ENCODE measurements at places on chromosomes 6 and 20.

- peaks cover 38% of the 10 kb centered on the region for H3K4me1 ChIP-seq
- H3K36me3 ChIP-seq, result no peaks in the 10 kb centered on the region
- peak overlapping the region; percentile 83 for H3K27ac ChIP-seq
- H3K4me3 ChIP-seq, result peak overlapping the region; percentile 49
- DNase-seq, result no peak
These were observed 43.3 kb downstream of the IRAK1BP1 start for GRCh38 chr6:78910591-78911171.

- H3K36me3 ChIP-seq, result no peaks in the 10 kb centered on the region
- no peaks in the 10 kb centered on the region for H3K27me3 ChIP-seq
- no peak overlapping the region for H3K27ac ChIP-seq
- no peak overlapping the region for H3K4me3 ChIP-seq
- DNase-seq, result no peak
- H3K4me1 ChIP-seq, result no peaks in the 10 kb centered on the region
These were observed 171.2 kb upstream of the TSHZ2 start for GRCh38 chr20:52800734-52801627.

DNA sequence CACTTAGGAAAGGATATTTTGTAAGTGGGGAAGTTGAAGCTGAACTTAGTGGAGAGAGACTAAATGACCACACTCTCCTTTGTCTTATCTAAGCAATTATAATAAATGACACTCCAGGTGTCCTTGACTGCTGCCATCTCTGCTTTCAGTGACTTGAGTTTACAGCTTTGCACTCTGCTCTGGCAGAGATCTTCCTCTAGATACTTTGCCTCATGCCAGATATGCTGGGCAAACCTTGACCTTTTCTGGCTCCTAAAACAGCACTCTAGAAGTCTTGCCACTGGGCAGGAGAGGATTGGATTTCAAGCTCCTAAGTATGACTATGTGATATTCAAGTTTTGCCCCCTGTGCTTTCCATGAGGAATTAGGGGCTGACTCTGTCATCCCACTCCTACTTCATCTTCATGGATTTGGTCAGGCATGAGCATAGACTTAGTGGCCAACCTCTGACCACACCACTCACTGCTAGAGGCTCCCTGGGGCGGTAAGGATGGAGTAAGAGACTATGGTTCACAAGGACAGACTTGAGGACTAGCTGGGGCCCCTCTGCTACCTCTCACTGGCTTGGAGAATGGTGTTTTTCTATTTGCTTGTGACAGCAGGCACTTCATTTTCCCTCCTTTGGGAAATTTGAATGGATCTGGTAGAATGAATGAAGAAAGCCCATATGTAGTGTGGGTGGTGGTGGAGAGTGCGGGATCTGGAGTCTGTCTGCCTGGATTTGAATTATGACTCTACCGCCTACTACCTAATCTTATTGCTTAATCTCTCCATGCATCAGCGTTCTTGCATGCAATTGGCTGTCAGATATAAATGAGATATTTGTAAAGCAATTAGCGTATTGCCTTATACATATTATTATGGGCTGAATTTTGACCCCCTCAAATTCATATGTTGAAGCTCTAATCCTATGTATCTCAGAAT is 191.4 kb downstream of the REV3L start:
- no peak overlapping the region for H3K4me3 ChIP-seq
- no peaks in the 10 kb centered on the region for H3K4me1 ChIP-seq
- no peaks in the 10 kb centered on the region for H3K36me3 ChIP-seq
- no peaks in the 10 kb centered on the region for H3K27me3 ChIP-seq
- no peak for DNase-seq
- H3K27ac ChIP-seq, result no peak overlapping the region

- H3K36me3 ChIP-seq, result no peaks in the 10 kb centered on the region
- H3K27ac ChIP-seq, result no peak overlapping the region
- no peak for DNase-seq
- H3K27me3 ChIP-seq, result no peaks in the 10 kb centered on the region
- no peak overlapping the region for H3K4me3 ChIP-seq
- no peaks in the 10 kb centered on the region for H3K4me1 ChIP-seq
These were observed 33.5 kb downstream of the DACT2 start for GRCh38 chr6:168286116-168286515.

DNA sequence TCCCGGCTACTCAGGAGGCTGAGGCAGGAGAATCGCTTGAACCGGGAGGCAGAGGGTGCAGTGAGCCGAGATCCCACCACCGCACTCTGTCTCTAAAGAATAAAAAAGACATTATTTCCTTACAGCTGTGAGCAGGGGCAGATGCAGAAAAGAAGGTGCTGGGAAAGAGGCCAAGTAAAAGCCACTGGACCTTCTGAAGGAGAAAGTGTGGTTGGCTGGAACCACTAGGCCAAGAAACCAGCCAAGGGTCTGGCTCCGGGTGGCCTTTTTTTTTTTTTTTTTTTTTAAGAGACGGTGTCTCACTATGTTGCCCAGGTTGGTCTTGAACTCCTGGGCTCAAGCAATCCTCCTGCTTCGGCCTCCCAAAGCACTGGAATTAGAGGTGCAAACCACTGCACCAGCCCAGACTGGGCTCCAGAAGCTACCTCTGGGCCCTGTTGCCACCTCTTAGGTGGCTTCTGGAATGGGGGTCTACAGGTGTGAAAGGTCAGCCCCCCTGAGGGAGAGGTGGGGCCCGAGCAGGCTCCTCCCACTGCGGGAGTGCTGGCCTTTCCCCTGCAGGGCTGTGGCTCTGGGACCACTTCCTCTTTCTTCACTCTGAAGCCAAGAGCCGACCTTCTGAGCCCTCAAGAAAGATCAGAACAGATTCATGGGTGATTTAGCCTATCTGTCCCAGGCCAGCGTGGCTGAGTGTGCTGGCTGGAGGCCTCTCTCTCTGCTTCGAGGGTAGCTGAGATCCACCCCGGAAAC is at the start of gene FGD2:
Gene FGD2 (plus strand): TSS at position 595 of the 750 bp plus-strand sequence. CDS start 163 bp downstream, outside the sequence.
- peaks cover 10% of the 10 kb centered on the region for H3K4me1 ChIP-seq
- no peaks in the 10 kb centered on the region for H3K36me3 ChIP-seq
- H3K27ac ChIP-seq, result no peak within 1 kb of the TSS
- H3K4me3 ChIP-seq, result peak within 1 kb of the TSS; percentile 12
- DNase-seq, result no peak

DNA sequence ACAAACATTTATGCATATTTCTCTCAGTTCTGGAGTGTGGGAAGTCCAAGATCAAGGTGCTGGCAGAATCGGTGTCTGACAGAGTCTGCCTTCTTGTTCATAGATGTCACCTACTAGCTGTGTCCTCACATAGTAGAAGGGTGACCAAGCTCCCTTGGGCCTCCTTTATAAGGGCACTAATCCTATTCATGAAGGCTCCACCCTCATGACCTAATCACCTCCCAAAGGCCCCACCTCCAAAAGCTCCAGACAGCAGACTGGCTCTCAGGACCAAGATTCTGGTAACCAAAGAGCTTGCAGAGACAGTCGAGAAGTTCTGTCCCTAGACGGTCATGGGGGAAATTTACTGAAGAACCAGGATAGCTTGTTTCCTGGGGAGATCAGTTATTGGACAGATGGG is 139.1 kb downstream of the COL9A1 start:
- H3K4me1 ChIP-seq, result no peaks in the 10 kb centered on the region
- DNase-seq, result no peak
- no peaks in the 10 kb centered on the region for H3K36me3 ChIP-seq
- no peak overlapping the region for H3K27ac ChIP-seq

GRCh38 chr6:71049198-71049770 is 92.4 kb upstream of the B3GAT2 start:
- H3K36me3 ChIP-seq, result no peaks in the 10 kb centered on the region
- H3K27ac ChIP-seq, result no peak overlapping the region
- no peaks in the 10 kb centered on the region for H3K4me1 ChIP-seq
- DNase-seq, result no peak
- no peaks in the 10 kb centered on the region for H3K27me3 ChIP-seq

- peaks cover 19% of the 10 kb centered on the region for H3K4me1 ChIP-seq
- no peaks in the 10 kb centered on the region for H3K27me3 ChIP-seq
- no peaks in the 10 kb centered on the region for H3K36me3 ChIP-seq
- H3K27ac ChIP-seq, result peak overlapping the region; percentile 5
- no peak for DNase-seq
These were observed 1.0 kb downstream of the SCML4 start for GRCh38 chr6:107823047-107823557.

- no peak overlapping the region for H3K27ac ChIP-seq
- no peaks in the 10 kb centered on the region for H3K27me3 ChIP-seq
- DNase-seq, result no peak
- H3K4me3 ChIP-seq, result no peak overlapping the region
- peaks cover 65% of the 10 kb centered on the region for H3K36me3 ChIP-seq
These were observed 30.3 kb downstream of the ZNF318 start for GRCh38 chr6:43339168-43339567.

DNA sequence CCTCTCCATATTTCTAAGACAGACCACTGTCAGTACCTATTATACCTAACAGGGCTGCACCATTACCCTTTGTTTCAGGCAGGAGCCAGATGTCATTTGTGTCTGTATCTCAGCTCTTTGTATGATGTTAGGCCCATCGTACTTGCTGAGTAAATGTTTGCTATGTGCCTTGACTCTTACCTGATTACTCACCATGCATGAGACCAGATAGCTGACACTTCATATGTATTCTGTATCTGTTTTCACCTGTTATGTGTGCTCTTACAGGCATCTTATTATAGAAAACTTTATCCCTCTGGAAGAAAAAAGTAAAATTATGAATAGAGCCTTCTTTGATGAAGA is 31.7 kb upstream of the ASXL1 start:
- no peak for DNase-seq
- H3K4me3 ChIP-seq, result no peak overlapping the region
- H3K27ac ChIP-seq, result no peak overlapping the region
- H3K27me3 ChIP-seq, result no peaks in the 10 kb centered on the region
- no peaks in the 10 kb centered on the region for H3K4me1 ChIP-seq

- no peak overlapping the region for H3K27ac ChIP-seq
- no peaks in the 10 kb centered on the region for H3K27me3 ChIP-seq
- H3K4me3 ChIP-seq, result no peak overlapping the region
These were observed 162.4 kb downstream of the FRK start for GRCh38 chr6:115898246-115898645.

- no peaks in the 10 kb centered on the region for H3K36me3 ChIP-seq
- H3K27me3 ChIP-seq, result no peaks in the 10 kb centered on the region
- no peak overlapping the region for H3K4me3 ChIP-seq
- no peaks in the 10 kb centered on the region for H3K4me1 ChIP-seq
- H3K27ac ChIP-seq, result no peak overlapping the region
These were observed 8.0 kb upstream of the RAET1E start for GRCh38 chr6:149905911-149906371.

- H3K27ac ChIP-seq, result no peak overlapping the region
- no peaks in the 10 kb centered on the region for H3K36me3 ChIP-seq
- no peak overlapping the region for H3K4me3 ChIP-seq
- no peak for DNase-seq
These were observed 12.9 kb downstream of the VEGFA start for GRCh38 chr6:43782764-43783513.

DNA sequence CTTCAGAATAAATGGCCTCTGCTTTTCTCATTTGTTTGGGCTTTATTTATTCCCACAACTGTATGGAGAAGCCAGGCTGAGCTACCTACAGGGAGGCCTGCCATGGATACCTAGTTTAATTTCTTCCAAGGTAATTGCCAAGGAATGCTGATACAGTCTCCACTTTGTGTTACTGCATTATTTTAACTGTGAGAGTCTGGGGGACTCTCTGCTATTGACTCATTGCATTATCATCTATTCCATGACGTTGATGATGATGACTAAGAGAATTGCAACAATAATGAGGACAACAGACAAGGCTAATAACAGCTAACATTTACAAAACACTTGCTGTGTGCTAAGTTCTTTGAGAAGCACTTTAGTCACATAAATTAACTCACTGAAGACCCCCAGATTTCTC is 88.3 kb upstream of the COL21A1 start:
- no peak overlapping the region for H3K4me3 ChIP-seq
- no peaks in the 10 kb centered on the region for H3K27me3 ChIP-seq
- H3K27ac ChIP-seq, result no peak overlapping the region
- no peaks in the 10 kb centered on the region for H3K4me1 ChIP-seq

GRCh38 chr20:2101865-2102584 is 398 bp downstream of the STK35 start:
- DNase-seq, result peak; percentile 94
- peaks cover 47% of the 10 kb centered on the region for H3K4me1 ChIP-seq
- H3K27me3 ChIP-seq, result no peaks in the 10 kb centered on the region
- H3K27ac ChIP-seq, result peak overlapping the region; percentile 98
- H3K4me3 ChIP-seq, result peak overlapping the region; percentile 97
- H3K36me3 ChIP-seq, result no peaks in the 10 kb centered on the region

- no peaks in the 10 kb centered on the region for H3K27me3 ChIP-seq
- H3K27ac ChIP-seq, result no peak overlapping the region
- H3K36me3 ChIP-seq, result no peaks in the 10 kb centered on the region
- H3K4me3 ChIP-seq, result no peak overlapping the region
- H3K4me1 ChIP-seq, result peaks cover 7% of the 10 kb centered on the region
These were observed 6.0 kb upstream of the FASTKD5 start for GRCh38 chr20:3165473-3166337.

- H3K4me1 ChIP-seq, result peaks cover 8% of the 10 kb centered on the region
- H3K4me3 ChIP-seq, result no peak overlapping the region
- no peaks in the 10 kb centered on the region for H3K36me3 ChIP-seq
These were observed 40.3 kb upstream of the OGFRL1 start for GRCh38 chr6:71248306-71248765.

DNA sequence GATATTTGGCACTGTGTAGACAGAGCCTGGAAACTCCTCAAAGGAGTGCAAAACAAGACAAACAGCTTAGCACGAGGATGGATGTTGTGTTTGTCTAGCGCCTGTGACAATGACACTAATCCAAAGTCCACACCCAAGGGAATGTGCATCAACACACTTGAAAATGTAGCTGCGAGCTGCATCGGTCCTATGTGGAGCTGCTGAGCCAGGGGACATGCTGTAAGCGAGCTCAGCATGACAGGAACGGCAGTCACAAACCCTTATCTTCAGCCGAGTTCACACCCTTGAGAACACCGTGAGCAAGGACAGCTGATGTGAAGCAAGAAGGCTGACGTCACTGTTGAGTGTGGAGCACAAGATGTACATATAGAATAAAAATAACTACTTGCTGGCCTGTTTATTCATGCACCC is 684.3 kb downstream of the QKI start:
- no peak for DNase-seq
- no peak overlapping the region for H3K4me3 ChIP-seq
- H3K4me1 ChIP-seq, result peaks cover 12% of the 10 kb centered on the region

DNA sequence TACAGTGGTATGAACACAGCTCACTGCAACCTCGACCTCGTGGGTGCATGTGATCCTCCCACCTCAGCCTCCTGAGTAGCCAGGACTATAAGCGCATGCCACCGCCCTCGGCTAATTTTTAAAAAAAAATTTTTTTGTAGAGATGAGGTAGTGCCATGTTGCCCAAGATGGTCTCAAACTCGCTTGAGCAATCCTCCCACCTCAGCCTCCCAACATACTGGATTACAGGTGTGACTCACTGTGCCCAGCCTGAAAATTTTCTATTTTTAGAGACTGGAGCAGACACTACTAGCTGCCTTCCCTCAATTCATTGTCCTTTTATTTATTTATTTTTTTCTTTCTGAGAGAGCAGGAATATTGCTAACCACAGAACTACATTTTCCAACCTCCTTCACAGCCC is 20.3 kb upstream of the GTF3C6 start:
- H3K4me3 ChIP-seq, result no peak overlapping the region
- H3K36me3 ChIP-seq, result no peaks in the 10 kb centered on the region
- H3K4me1 ChIP-seq, result no peaks in the 10 kb centered on the region
- H3K27me3 ChIP-seq, result no peaks in the 10 kb centered on the region
- no peak overlapping the region for H3K27ac ChIP-seq

GRCh38 chr6:158662607-158662953 is 12.7 kb downstream of the SYTL3 start:
- no peaks in the 10 kb centered on the region for H3K27me3 ChIP-seq
- H3K27ac ChIP-seq, result peak overlapping the region; percentile 73
- H3K36me3 ChIP-seq, result no peaks in the 10 kb centered on the region
- H3K4me1 ChIP-seq, result peaks cover 47% of the 10 kb centered on the region

- H3K36me3 ChIP-seq, result no peaks in the 10 kb centered on the region
- H3K4me3 ChIP-seq, result no peak overlapping the region
- no peaks in the 10 kb centered on the region for H3K4me1 ChIP-seq
- H3K27ac ChIP-seq, result no peak overlapping the region
These were observed 209.1 kb upstream of the JARID2 start for GRCh38 chr6:15036690-15037245.
